ENCODE measurements at places on chromosomes 12 and 14.

GRCh38 chr12:58930770-58931324 lies 10.5 kb upstream of the LRIG3 start:
- DNase-seq: no peak

- DNase-seq: no peak
Measured at GRCh38 chr12:7155471-7156034, 25.4 kb downstream of the CLSTN3 start.

DNA sequence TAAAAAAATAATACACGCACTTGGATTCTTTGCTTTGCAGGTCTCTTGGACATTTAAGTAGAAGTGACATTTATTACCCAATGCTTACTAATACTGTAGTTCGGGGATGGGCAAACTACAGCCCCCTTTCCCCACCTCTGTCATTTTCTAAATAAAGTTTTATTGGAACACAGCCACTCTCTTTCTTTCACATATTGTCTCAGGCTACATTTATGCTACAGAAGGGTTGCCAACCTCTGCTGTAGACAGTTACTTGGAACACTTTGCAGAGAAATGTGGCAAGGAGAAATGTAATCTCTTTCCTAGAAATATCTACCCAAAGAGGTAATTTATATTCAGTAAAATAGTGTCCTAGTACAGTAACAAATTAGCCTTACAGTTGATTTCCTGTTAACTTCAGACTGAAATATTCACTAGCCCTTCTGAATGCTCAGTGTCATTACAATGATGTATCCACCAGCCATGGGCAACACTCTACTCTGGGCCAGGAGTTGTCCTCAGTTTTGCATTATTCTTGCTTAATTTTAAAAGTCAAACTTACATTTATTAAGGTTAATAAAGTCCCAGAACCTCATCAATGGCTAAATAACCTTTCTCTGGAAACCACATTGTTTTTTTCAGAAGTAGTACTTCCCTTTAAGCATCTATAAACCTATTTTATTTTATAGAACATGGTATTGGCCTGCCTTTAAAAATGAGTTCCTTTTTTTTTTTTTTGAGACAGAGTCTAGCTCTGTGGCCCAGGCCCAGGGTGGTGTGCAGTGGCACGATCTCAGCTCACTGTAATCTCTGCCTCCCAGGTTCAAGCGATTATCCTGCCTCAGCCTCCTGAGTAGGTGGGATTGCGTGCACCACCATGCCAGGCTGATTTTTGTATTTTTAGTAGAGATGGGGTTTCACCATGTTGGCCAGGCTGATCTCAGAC lies 269.6 kb upstream of the AMIGO2 start:
- no peak for DNase-seq

DNA sequence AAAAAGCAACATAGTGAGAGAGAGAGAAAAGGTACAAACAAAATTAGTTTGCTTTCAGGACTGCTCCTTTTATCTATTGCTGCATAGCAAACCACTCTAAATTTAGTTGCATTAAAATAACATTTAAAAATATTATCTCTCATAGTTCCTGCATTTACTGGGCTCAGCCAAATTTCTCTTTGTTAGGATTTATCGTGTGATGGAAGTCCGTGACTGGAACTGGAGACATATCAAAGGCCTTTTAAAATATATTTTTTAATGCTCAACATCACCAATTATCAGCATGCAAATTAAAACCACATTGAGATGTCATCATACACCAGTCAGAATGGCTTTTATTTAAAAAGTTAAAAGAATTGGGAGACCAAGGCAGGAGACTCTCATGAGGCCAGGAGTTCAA lies 107.6 kb upstream of the SYT1 start:
- DNase-seq: no peak

- DNase-seq: no peak
Measured at GRCh38 chr12:77366616-77367015, 301.2 kb upstream of the E2F7 start.

Data from NCI-H1930 (cell line).